ENCODE measurements at places on chromosomes 6 and 20. TPM values are rescaled to one million over a fixed set of nuclear protein-coding genes. Genes with fewer than 3 reads are reported as not detected.
A peak's percentile ranks its signal among the peaks of the same experiment; 100 is the strongest.

GRCh38 chr20:3652221-3652620 is 11.0 kb downstream of the GFRA4 start:
- no peak for DNase-seq

- DNase-seq, result no peak
Measured at GRCh38 chr6:156434795-156435190, 342.4 kb upstream of the ARID1B start.

DNA sequence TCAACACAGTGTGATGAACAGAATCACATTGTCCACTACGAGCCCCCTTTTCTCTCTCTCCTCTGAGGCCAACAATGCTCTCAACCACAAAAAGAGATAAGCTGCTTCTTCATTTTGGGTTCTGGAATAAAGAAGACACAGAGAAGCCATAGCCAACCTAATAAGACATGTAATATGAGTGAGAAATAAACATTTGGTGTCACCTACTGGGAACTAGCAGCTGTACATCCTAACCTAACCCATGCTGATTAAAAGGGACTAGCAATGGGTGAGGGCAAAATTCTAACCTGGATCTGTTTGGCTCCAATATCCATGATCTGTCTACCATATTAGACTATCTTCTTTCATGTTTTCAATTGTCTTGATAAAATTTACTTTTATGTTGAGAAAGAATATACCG is 369.1 kb upstream of the MARCKS start:
- no peak for DNase-seq

DNA sequence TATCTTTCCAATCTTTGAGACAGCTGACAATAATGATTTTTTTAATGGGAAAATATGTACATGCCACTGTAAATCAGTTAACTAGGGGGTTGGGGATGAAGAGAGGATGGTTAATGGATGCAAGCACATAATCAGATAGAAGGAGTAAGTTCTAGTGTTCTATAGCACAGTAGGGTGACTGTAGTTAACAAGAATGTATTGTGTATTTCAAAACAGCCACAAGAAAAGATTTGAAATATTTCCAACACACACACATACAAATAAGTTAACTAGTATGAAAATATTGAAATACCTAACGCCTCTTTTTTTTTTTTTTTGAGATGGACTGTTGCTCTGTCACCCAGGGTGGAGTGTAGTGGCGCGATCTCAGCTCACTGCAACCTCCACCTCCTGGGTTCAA is 153.4 kb upstream of the SALL4 start:
- no peak for DNase-seq

- no peak for DNase-seq
Measured at GRCh38 chr6:119627908-119628669, 278.5 kb upstream of the MAN1A1 start.

DNA sequence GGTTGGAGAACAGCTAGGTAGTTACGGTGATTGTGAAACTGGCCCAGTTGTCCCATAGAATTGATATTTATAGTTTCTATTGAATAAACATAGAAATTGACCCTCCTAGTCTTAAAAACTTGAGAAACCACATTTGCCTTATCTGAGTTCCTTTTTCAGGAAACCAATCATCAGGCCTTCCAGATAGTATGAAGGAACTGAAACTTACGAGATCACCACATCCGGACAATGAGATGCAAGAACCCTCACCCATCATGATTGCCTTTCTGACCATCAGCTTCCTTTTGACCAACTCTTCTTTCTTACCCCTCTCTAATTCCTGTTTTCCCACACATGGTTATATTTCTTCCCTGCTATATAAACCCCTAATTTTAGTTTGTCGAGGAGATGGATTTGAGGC is 21.8 kb downstream of the SLC35F1 start:
- no peak for DNase-seq

GRCh38 chr6:163897030-163897429 is 482.5 kb downstream of the QKI start:
- peak; percentile 53 for DNase-seq

GRCh38 chr6:26273673-26274588 is 91.1 kb upstream of the BTN3A2 start:
- DNase-seq, result peak; percentile 27

- peak; percentile 87 for DNase-seq
Measured at GRCh38 chr6:13454286-13455221, 32.8 kb downstream of the GFOD1 start.

DNA sequence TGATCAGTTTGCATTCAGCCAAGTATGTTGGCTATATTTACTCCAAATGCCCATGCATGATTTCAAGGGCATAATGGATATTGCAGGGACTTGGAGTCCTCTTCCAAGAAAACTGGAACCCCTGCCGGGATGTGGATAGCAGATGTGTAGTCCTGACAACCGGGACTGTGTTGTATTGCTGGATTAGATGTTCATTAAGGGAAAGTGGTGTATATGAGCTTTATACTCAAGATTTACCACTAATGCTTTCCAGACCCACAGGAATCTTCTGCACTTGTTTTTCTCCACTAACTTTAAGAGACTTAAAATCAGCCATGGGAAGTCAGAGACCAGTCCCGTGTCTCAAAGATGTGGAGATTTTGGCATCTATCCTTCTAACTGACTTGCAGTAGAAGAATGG is 770.9 kb downstream of the HDGFL1 start:
- no peak for DNase-seq

DNA sequence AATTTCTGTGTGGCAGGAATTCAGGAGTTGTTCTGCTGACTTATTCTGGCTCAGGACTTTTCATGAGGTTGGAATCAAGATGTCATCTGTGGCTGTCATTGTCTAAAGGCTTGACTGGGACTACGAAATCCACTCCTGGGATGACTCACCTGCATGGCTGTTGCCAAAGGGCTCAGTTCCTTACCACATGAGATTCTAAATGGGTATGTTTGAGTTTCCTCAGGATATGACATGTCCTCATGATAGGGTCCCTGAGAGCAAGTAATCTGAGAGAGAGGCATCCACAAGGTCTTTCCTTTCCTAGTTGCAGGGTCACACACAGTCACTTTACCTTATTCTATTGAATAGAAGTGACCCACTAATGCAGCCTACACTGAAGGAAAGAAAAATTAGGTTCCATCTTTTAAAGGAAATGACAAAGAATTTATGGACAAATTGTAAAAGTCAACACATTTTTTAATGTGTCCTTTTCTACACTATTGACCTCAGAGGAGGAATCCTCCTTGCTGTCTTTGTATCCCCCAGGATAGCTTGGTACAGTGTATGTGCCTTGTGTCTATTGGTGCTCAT is 1025.0 kb upstream of the GJE1 start:
- DNase-seq, result peak; percentile 54

DNA sequence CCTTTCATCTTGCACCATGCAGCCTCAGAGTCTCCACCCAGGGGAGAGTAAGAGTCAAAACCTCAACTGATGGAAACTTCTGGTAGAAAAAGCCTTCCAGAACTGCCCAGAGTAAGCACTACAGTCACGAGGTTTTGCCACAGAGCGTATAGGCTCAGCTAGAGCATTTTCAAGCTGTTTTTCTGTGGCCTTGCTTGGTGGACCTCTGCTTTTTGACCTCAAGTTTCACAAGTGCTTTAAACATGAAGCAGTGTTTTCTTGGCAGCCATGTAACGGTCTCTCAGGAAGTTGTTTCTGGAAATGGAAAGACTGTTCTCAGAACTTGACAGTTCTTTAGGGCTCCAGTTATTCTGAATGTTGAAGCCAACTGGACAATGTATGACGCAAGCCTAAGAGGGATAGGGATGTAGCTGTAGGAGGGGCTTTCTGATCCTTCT is 146.5 kb downstream of the ZDHHC14 start:
- DNase-seq, result no peak

- DNase-seq, result no peak
Measured at GRCh38 chr6:111967131-111967530, 86.8 kb upstream of the CCN6 start.

DNA sequence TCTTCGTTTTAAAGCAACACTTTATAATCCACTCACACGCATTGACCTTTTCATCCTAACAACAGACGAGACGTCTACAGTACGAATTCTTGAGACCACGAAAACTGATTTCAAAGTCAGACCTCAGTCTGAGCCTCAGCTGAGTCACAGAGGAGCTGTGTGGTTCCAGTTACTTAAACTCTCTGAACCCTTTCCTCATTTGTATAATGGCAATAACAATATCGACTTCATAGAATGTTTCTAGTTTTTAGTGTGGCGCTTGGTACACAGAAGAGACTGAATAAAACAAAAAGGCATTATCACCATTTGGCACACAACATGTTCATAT is 236.9 kb downstream of the ATXN1 start:
- peak; percentile 48 for DNase-seq

GRCh38 chr6:39342692-39343395 is 20.3 kb upstream of the KCNK16 start:
- DNase-seq, result no peak

GRCh38 chr6:157718503-157719187 is 104.4 kb upstream of the SNX9 start:
- DNase-seq, result no peak

- DNase-seq, result no peak
Measured at GRCh38 chr6:146946559-146946958, 257.7 kb upstream of the STXBP5 start.

- DNase-seq, result no peak
Measured at GRCh38 chr6:128282961-128283360, 237.4 kb downstream of the PTPRK start.

GRCh38 chr6:55034752-55035151 is 139.6 kb upstream of the HCRTR2 start:
- no peak for DNase-seq

DNA sequence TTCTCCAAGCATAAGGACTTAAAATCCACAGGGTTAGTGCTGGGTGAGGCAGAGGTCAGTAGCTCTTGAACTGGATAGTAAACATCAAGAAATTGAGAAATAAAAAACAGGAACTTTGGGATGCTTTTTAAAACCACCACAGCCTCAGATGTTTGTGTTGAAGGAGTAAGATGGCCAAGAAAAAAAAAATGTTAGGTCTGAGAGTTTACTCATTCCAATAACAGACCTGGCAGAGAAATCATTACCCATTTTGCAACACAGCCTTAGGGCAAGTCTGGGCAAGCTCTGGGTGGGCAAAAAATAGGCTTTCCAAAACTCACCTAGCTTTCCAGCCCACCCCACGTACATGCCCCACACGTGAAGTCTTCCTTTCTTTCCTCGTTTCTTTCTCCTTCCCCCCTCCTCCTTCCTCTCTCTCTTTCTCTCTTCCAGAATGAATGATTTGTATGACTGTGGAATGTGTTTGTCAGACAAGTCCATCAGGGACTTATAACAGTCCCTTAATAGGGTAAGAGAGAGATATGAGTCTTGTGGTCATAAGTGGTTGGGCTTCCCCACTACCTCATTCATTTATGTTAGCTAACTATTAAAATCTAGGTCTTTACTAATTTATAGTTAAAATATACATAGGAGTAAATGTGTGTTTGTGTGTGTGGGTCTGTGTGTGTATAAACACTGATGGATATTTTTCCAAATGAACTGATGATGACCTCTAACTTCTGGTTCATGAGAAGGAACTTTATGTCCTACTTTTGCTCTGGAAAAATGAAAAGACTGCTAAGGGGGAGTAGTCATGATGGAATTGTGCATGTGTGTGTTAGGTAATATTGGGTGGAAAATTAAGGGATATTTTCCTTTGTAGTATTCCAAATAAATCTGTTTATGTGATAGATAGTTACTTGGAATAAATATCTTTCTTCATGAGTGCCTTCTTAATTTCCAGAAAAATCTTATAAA is 18.0 kb upstream of the DSE start:
- DNase-seq, result peak; percentile 44

DNA sequence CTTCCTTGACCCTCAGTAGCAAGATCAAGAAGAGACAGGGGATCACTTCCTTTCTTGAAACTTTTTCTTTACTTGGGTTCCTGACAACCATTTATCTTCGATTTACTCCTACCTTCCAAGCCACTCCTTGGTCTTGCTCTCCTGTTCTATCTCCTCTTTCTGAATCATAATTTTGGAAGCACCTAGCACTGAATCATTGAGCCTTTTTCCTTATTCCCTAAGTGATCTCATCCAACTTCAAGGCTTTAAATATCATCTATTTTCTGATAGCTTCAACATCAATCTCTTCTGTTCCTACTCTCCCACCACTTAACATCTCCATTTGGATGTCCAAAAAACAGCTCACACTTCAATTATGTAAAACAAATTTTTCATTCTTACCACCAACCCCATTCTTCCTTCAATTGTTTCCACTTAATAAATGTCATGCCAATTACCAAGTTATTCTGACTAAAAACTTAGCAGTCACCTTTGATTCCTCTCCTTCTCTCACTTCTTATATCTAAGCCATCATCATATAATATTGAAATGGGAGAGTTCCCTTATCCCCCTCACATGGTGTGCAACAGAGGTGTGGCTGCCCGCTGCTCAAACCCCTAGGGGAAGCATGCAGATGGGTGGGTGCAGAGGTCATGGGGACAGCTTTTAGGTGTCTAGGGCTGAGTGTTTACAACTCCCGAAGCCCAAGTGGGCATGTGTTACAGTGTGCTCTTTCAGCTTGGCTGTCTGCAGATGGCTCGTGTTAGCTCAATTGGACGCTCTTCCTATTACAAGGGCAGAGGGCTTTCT is 23.4 kb upstream of the TRDN start:
- no peak for DNase-seq

- no peak for DNase-seq
Measured at GRCh38 chr20:60857708-60858107, 394.4 kb upstream of the CDH4 start.

PARD6B gene
- total RNA-seq, result 0.19 TPM

SLC4A11 gene
- 12.2 TPM for total RNA-seq

NRSN1 gene
- total RNA-seq, result not detected

TFAP2D gene
- total RNA-seq, result not detected

Measured in myocyte (in vitro differentiated cells).